ENCODE measurements at places on chromosomes 2 and 18.

DNA sequence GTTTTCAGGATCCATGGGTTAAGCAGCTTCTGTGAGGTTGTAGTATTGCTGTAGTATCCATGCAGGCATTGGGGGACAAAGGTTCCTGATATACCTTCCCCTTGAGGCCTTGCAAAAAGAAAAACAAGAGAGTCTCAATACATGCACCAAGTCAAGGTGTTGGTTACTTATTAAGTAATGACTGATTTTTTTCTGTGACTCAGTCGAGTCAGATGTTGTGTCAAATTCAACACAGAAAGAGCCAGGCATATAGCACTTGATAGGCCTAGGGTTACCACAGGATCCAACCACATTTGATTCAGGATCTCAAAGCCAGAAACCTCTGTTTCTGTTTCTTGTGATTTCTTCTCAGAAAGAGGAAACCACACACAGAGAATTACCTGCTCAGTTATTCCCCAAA is 24.9 kb upstream of the CD8A start:
- DNase-seq, result no peak

DNA sequence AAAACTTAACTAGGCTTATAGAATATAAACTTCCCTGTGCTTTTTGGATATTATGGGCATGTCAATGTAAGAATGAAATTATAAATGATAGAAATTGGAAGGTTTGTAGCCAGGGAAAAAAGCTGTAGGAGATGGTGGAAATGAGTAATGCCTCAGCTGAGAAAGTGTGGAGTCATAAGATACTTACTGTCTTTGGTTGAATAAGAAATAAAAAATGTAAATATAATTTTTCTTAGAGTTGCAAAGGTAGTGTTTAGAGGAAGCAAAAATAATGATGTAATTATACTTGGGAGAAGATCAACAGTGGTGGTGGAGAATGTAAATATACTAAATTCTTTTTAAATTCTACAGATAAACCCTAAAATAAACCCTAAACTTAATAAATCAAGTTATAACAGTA is 26.2 kb upstream of the RND3 start:
- no peak for DNase-seq

GRCh38 chr2:176755537-176756135 is 457.0 kb upstream of the HNRNPA3 start:
- no peak for DNase-seq

- no peak for DNase-seq
These were observed 10.6 kb downstream of the C18orf63 start for GRCh38 chr18:74326231-74326630.

DNA sequence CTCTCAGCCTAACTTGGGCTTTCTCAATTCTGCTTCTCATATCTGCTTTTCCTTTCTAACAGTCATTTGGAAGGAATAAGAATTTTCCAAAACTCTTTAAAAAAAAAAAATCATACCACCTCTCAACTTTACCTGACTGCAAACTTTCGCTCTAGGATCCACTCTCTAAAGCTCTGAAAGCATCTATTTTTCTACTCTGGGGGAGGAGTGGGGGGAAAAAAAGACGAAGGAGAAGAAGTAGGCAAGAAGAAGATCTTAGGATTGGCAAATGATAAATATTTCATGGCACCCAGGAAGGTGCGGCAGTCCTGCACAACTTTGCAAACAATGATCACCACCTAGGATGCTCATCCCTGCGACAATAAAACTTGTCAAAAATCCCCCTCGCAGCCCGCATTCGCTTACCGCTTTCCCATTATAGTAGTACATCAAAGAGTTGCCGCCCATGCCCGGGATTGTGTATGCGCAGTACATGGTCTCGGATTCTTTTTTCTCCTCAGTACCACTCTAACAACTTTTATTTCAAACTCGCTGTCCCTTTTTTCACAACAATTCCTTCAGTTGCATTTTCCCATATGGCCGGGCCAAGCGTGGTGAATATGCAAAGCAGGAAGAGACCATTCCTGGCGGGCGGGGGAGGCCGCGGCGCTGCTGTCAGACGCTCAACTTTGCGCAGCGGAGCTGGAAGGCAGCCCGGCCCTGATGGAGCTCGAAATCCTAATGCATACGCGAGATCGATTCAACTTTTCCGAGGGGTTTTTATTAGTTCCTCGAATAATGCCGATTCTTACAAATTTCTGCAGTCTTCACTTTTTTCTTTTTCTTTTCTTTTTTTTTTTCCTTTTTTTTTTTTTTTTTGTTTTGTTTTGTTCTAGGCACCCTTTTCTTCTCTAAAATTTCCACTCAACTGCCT is 266.5 kb downstream of the TCF4 start:
- peak; percentile 96 for DNase-seq

Measured in suppressor macrophage treated with lipopolysaccharide for 4 hours (primary cell).